ENCODE measurements at places on chromosomes 3 and 15. TPM values are rescaled to one million over a fixed set of nuclear protein-coding genes. Genes with fewer than 3 reads are reported as not detected.

Gene SLC12A1
- 0.16 TPM for total RNA-seq

Gene RAB43
- 3.3 TPM for total RNA-seq

Gene DOCK3
- total RNA-seq: 42.6 TPM

Gene CCDC191
- total RNA-seq: 6.6 TPM

Gene COL6A5
- total RNA-seq: under 0.01 TPM

Data from occipital lobe (tissue), 3 donors.